ENCODE measurements at places on chromosomes 7 and 10.

DNA sequence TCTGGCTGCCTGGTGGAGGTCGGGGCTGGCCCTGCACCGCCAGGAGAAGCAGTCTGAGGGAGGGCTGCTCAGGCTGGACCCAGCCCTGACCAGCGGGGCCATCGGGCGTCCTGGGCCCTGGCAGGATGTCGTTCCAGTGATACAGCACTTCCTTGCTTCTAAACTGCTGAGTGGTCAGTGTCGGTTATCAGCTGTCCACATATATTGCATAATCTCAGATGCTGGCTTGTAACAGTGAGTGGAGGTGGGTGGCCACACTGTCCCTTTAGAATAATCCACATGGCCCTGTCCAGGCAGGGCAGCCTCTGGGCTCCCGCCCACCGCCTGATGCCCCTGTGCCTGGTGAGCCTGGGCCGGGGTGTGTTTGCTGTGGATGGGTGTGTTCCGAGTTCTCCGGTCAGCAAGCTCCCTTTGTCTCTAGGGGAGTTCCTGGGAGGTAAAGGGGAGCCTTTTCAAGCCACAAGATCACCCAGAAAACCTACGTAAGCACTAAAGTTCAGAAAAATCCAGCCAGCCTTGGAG, 86.1 kb downstream of the LHPP start:
- DNase-seq, result no peak

DNA sequence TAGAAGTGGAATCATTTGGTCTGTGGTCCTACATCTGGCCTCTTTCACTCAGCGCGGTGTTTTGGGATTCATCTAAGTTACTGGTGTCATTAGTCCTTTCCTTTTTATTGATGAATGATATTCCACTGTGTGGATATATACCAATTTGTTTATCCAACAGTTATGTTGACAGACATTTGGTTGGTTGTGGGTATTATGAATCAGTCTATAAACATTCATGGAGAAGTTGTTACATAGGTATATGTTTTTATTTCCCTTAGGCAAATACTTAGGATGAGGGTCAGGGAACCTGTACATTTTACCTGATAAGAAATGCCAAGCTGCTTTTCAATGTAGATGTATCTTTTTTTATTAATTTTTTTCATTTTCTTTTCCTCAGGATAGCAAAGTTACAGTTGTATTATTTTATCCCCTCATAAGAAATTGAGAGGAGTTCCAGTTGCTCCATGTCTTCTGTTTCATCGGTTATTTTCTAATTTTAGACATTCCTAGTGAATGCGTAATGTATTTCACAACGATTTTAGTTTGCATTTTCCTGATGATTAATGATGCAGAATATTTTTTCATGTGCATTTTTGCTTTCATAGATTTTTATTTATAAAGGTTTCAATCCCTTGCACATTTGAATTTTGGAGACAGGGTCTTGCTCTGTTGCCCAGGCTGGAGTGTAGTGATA, 203.8 kb upstream of the SH2B2 start:
- no peak for DNase-seq

DNA sequence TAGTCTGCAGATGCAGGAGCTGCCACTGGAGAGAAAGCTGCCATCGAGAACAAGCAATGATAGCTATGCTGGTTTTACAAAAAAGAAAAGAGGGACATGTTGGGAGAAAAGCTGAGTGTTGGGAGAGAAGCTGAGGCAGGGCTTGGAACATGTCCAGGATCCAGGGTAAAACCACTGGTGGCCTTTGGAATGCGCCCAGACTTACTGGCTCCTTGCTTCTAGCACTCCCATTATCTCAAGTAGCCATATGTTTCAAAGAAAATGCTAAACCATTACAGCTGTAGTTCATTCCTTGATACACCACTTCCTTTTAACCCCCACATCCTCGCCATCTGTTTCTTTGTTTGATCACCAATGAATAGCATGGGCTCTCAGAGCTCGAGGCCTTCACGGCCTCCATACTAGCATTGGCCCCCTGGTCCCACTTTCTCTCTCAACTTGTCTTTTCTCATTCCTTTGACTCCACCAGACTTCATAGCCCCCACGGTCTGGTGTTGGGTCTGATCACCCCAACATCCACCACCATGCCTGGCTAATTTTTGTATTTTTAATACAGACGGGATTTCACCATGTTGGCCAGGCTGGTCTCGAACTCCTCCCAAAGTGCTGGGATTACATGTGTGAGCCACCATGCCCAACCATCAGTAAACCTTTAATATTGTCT, 23.8 kb upstream of the PLAC9 start:
- no peak for DNase-seq

DNA sequence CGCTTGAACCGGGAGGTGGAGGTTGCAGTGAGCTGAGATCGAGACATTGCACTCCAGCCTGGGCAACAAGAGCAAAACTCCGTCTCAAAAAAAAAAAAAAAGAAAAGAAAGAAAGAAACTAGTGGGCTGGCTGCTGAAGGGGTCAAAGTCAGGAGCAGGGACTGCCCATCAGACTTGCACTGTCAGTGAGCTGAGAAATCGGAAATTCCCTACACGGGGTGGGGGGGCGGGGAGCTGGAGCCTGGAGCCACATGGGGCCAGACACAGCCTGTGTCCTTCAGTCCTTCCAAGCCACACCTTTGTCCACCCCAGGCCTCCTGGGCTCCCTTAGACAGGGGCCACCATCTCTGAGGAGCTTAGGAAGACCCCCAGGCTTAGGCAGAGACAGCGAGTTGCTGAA, 34.5 kb downstream of the SRRM3 start:
- DNase-seq, result no peak

GRCh38 chr10:93512565-93512964, 16.2 kb downstream of the CEP55 start:
- DNase-seq, result no peak

- no peak for DNase-seq
These were observed 287.8 kb upstream of the CDC14C start for GRCh38 chr7:48636391-48637015.

- no peak for DNase-seq
These were observed 174.9 kb upstream of the NRP1 start for GRCh38 chr10:33509231-33509831.

DNA sequence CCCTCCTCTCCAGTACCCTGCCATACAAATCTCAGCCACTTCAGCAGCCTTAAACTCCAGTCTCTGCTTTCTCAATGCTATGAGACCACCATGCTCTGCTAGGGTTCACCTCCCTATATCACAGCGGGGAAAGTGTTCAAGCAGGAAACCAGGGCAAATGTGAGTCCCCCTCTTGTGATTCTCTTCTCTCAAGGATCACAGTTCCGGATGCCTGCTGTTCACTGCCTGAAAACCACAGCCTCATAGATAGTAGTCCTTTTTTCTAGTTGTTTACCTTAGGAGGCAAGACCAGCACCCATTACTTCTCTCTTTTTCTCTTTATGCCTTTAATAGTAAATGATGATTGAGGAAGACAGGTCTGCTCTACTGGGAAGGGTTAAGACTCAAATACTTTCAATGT, 100.8 kb downstream of the SGMS1 start:
- no peak for DNase-seq

DNA sequence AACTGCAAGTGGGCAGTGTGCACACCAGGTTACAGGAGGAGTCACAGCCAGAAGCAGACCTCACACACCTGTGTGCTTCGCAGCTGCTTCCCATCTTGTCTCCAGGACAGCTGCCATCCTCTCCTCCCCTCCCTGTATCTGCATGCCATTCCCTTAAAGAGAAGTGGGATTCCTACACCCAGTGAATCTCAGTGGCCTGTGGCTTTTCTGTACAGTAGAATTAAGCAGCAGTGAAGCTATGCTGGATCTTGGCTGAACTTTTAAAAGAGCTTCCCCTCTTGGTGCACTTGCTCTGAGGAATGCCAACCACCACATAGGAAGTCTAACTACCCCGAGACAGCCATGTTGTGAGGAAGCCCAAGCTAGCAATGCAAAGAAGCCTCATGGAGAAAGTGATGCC, 236.5 kb upstream of the ZMIZ1 start:
- DNase-seq, result no peak

DNA sequence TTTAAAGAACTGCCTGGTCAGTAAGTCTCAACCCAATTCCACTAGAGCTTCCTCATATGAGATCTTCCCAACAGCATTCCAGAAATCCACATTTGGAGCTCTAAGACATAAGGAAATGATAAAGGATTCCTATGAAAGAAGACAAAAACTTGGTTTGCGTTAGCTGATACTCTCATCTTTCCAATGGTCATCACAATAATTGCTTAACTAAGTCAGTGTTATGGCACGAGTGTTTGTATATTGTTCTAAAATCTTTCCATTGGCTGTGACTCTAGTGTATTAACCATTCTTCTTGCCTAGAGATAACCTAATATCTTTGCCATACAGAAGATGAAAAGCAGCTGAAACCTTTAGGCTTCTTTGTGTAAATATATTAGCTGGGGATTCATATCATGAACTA, 289.0 kb downstream of the SNX13 start:
- no peak for DNase-seq

All from T-helper 17 cell (primary cell).